Astrocyte (in vitro differentiated cells and primary cell): ENCODE measurements at places on chromosomes 1 and 21.

GRCh38 chr1:58447886-58448285, 98.6 kb downstream of the OMA1 start:
- DNase-seq, result peak; percentile 35

GRCh38 chr1:25544819-25545218, 1.4 kb downstream of the LDLRAP1 start:
- DNase-seq, result no peak

- no peak for DNase-seq
Measured at GRCh38 chr1:90046635-90047034, 51.7 kb downstream of the ZNF326 start.

DNA sequence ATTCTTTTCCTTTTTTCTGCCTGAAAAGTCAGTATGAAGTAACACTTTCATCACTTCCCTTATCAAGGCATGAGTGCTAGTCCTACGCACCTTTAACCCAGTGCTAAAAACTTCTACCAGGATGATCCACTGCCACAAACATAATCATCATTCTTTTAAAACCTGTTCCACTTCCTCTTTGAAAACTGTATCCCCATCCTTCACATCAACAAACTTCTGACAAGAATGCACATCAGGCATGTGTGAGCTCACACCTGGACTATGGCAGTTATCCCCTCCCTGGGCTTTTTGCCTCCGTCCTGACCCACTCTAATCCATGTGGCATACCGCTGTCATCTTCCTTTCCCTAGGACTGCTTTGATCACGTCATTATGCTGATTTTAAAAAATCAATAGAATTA, 70.2 kb downstream of the ESRRG start:
- no peak for DNase-seq

GRCh38 chr1:216032284-216032683, 391.0 kb downstream of the USH2A start:
- DNase-seq, result no peak

DNA sequence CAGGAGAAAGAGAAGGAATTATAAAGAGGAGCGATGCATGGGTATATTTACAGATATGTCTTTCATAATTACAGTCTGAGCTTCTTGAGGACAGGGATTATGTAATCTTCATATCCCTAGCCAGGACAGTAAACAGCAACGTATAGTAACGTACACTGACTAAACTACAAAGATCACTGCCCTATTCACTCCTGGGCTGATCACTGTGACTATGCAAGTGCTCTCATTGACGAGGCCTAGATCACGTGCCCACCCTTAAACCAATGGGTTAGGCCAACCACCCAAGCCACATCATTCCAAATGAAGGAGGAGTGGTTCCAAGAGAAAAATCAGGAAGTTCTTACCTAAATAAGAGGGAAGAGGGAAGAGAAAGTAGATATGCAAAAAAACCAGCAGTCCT, 18.5 kb downstream of the PIK3R3 start:
- DNase-seq, result no peak

DNA sequence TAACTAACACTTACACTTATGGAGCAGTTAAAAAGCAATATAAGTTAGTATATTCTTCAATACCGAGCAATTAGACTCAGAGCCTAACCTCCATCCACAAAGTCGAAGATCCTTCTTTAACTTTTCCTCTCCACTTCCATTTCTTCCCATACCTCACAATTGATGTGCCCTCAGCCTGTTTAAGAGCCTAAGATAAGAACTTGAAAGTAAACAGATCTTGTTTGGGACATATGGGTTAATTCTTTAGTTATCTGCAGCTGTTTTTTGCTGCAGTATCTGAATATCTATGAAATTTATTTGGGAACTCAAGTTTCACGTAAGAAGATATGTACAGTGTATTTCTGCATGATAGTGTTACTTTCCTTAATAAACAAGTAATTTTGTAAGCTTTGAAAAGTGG, 51.5 kb downstream of the MIGA1 start:
- DNase-seq, result no peak

DNA sequence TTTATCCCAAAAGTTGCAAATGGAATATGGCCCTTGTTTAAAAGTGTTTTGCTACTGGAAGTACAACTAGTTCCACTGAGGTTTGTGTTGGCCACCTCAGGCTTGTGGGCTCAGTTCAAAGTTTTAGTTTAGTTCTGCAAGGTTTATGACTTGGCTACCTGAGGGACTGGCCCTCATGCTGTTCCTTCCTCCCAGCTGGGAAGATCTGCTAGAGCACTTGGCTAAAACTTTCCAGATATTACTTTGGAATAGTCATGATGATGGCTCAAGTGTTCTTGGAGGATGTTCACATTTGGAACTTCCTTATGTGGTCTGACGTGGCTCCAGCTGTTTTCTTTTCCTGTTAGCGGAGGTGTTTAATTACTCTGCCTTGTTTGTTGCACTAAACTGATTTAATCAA, 110.2 kb upstream of the IVNS1ABP start:
- DNase-seq, result no peak

DNA sequence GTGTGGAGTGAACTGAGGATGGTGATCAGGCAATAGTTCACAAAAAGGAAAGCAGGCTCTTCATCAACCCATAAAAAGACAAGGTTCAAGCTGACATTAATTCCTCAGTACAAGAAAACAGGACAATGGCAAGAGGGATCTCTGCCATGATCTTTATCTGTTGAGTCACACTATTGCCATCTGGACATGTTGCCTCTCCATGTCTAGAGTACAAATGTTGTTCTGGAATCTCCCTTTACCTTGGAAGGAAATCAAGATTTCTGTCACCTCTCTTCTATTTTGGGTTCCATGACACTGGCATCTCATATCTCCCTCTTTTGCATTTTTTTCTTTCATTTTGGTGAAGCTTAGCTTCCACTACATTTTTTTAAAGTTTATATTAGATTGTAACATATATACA, 329.1 kb downstream of the USP25 start:
- DNase-seq, result no peak

GRCh38 chr1:172146141-172146850, 274.2 kb upstream of the C1orf105 start:
- peak; percentile 34 for DNase-seq

- DNase-seq, result no peak
Measured at GRCh38 chr1:96481409-96481808, 240.2 kb upstream of the PTBP2 start.

DNA sequence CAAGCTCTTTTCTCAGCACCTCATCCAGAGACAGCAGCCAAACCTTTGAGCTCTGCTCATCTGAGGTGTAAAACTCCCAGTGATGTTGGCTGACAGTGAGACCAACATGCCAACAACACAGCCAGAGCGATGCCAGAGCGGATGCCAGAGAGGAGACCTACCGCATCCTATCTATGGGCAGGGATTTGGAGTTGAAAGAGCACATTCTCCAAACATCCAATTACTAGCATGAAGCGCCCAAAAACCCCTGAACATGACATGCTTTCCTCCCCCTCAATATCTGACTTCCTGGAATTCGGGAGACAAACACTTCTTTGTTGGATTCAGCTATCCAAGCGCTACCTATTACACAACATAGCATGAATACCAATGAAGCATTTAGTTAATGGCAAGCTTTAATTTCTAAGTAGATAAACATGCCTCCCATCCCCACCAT, 23.1 kb upstream of the PAXBP1 start:
- DNase-seq, result peak; percentile 18

DNA sequence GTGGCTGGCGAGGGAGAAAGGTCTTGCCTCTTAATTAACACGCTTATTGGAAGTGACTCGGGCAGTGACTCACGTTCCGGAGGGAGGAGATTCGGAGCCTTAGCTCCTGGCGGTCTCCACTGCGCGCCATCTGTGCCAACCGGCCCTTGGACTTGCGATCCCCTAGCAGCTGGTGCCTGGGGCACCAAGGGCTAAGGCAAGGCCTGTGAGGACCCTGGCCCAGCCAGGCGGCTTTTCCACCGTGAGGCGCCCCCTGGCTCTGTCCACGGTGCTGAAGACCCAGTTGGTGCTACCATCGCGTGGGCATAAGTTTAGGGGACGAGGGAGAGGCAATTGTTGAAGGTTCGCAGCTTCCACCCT, 1.3 kb upstream of the SYT6 start:
- DNase-seq, result peak; percentile 12

- DNase-seq, result no peak
Measured at GRCh38 chr21:42584296-42584641, 69.2 kb upstream of the PDE9A start.

DNA sequence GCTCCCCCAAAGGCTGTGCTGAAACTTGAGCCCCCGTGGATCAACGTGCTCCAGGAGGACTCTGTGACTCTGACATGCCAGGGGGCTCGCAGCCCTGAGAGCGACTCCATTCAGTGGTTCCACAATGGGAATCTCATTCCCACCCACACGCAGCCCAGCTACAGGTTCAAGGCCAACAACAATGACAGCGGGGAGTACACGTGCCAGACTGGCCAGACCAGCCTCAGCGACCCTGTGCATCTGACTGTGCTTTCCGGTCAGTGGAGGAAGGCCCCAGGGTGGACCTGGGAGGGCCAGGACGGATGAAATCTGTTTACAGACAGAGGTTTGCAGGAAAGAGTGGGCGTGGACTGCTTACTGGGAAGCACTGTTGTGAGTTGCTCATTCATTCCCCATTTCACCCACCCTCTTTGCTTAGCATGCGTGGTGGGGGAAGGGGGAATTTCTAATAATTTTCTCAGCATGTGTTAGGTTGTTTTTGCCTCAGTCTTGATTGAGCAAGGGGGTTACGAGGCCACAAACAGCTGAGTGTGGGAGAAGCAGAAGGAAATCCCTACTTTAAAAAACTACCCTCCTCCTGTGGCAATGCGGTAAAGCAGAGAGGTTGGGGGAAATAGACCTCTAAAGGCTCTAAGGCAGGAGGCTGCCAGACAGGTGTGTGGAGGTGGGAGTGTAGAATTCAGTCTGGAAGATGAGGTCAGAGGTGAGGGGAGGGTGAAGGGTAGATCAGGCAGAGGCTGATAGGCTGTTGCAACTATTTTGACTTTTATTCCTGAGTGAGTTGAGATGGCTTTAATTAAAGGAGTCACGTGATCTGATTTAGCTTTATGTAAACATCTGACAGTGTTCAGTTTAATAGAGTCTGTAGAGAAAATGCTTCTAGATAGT, 1.3 kb downstream of the FCGR2A start:
- DNase-seq, result no peak

- DNase-seq, result peak; percentile 29
Measured at GRCh38 chr1:176559878-176560277, 96.9 kb downstream of the PAPPA2 start.

DNA sequence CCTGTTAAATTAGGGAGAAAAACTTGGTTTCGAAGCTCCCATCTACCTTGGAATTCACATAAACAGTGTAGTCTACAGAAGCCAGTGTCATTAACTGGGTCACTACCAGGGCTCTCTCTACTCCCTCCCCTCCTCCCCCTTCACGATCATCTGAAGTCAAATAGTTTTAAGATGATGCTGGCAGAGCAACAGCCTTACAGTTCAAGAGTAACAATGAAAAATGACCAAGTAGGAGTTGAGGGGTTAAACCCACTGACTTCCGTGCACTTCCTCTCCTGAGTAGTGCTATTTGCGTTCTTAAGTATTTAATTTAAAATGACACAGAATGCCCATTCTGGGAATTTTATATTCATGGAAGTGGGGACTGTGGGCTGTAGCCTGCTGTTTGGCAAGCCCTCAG, 236.9 kb downstream of the SIPA1L2 start:
- peak; percentile 50 for DNase-seq

- peak; percentile 32 for DNase-seq
Measured at GRCh38 chr1:78297836-78298235, 192.9 kb upstream of the PTGFR start.

DNA sequence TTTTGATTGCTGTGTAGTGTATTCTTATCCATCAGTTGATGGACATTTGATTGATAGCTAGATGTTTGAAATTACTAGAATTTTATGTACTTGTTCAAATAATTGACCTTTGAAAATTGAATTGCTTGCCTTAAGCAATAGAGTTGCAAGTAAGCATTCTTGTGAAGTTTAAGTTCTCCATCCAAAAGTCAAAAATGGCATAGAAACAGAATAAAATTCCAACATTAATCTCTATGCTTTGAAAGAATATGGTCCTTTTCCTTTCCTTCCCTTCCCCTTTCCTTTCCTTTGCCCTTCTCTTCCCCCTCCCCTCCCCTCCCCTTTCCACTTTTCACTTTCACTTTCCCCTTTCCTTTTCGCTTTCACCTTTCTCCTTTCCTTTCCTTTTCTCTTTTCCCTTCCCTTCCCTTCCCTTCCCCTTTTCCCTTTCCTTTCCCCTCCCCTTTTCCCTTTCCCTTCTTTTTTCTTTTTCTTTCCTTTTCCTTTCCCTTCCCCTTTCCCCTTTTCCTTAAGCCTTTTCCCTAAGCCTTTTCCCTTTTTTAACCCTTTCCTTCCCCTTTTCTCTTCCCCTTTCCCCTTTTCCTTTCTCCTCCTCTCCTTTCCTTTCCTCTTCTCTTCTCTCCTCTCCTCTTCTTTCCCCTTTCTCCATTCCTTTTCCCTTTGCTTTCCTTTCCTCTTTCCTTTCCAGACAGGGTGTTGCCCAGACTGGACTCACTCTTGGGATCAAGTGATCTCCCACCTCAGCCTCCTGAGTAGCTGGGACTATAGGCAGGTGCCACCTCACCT, 67.4 kb downstream of the SASS6 start:
- DNase-seq, result no peak

GRCh38 chr1:13664451-13664850, 35.5 kb upstream of the PRDM2 start:
- DNase-seq, result no peak

GRCh38 chr1:12454406-12455391, 163.3 kb downstream of the DHRS3 start:
- peak; percentile 94 for DNase-seq

DNA sequence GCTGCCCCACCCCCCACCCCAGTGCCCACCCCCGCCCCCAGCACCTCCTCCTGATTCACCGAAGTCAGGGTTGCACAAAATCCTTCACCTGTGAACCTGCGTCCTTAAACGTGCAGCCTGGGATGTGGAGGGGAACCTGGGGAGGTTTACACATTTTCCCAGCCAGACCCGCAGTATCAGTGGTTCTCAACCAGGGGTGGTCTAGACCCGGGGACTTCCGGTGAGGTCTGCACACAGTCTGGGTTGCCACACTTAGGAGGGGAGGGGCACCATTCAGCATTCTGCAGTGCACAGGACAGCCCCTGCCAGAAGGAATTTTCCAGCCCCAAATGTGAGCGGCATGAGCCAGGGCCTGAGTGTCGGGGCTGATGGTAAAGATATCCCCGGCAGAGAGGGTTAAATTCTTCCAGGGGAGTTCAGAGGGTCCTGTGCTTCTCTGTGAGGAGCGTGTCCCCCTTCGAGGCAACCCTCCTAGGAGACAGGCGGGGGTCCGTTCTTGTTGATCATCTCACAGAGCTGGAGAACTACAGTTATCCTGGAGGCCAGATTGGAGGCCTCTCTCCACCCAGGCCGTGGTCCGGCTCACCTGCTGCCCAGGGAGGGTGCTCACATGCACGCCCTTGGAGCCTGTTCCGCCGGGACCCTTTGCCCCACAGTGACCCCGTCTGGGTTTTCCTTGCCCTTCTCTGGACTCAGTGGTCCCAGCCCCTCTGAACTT, 113.6 kb downstream of the SIK1 start:
- no peak for DNase-seq

DNA sequence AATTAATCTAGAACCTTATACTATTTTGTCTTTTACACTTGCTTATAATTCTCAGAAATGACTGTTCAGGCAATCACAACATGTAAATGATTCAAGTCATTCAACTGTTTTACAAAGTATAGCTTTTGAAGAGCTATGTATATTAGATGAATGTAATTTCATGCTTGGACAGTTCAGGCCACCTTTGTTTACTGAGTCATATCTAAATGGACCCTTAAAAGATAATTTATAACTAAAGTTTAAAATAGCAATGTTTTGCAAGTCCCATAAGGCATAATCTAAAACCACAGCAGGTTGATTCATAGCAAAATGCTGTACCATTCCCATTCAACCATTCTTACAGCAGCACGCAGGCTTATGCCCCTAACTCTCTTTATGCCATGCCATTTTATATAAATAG, 64.8 kb downstream of the PIK3R3 start:
- DNase-seq, result no peak

GRCh38 chr1:244802041-244802440, 33.4 kb upstream of the COX20 start:
- DNase-seq, result no peak
